ENCODE measurements at places on chromosomes 4 and X.

GRCh38 chr4:26372525-26373172, 51.8 kb downstream of the RBPJ start:
- DNase-seq = peak; percentile 92

GRCh38 chr4:8333726-8334460, 64.3 kb downstream of the HTRA3 start:
- DNase-seq = no peak

GRCh38 chr4:10007793-10008608, 13.3 kb downstream of the SLC2A9 start:
- DNase-seq = no peak

- no peak for DNase-seq
Observed at GRCh38 chrX:129983575-129984110, 1.2 kb downstream of the BCORL1 start.

- no peak for DNase-seq
Observed at GRCh38 chr4:107552306-107552705, 167.7 kb downstream of the PAPSS1 start.

DNA sequence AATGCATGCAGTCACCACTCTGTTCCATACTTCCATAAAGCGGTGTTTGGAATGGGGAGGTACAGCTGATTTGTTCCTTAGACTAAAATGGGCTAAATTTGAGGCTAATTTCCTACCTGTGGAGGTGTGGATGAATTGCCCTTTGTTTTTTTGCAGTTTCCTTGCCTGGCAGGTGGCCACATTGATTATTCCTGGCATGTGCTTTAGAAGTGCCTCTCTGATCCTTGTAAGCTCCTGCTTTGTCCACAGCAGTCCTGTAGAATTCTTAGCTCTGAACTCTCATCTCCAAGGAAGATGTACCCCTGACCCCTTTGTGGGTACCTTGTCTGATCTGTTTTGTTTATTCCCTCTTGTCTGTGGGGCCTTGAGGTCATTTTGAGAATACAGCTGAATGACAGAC, 136.8 kb downstream of the ADGRL3 start:
- no peak for DNase-seq

All from choroid plexus epithelial cell (primary cell).